ENCODE measurements at places on chromosomes 5 and 9. TPM values are rescaled to one million over a fixed set of nuclear protein-coding genes. Genes with fewer than 3 reads are reported as not detected.

GRCh38 chr9:124501771-124502320, 5.4 kb downstream of the NR5A1 start:
- DNase-seq, result no peak

ERP44 gene
- total RNA-seq, result 18.8 TPM

GRCh38 chr9:129835860-129836223, 584 bp downstream of the USP20 start:
- DNase-seq, result no peak

DIRAS2 gene
- total RNA-seq, result not detected

- no peak for DNase-seq
Measured at GRCh38 chr5:133527311-133527710, 85.0 kb downstream of the FSTL4 start.

Data from activated CD4-positive, alpha-beta T cell treated with anti-CD3 and anti-CD28 coated beads, Interleukin-2, amount 10 ng/mL, durations not matched to agents 7 days and 5 days (primary cell).